ENCODE measurements at places on chromosomes 1 and 21. TPM values are rescaled to one million over a fixed set of nuclear protein-coding genes. Genes with fewer than 3 reads are reported as not detected.

GRCh38 chr1:224430511-224431113 is 4.0 kb downstream of the WDR26 start:
- H3K27ac ChIP-seq: no peak overlapping the region
- DNase-seq: no peak
- no peak overlapping the region for H3K4me3 ChIP-seq
- H3K4me1 ChIP-seq: peaks cover 3% of the 10 kb centered on the region
- H3K27me3 ChIP-seq: no peaks in the 10 kb centered on the region

GRCh38 chr1:75124510-75124909 is 9.7 kb upstream of the LHX8 start:
- H3K27me3 ChIP-seq: peaks cover 26% of the 10 kb centered on the region
- no peak overlapping the region for H3K27ac ChIP-seq
- H3K4me3 ChIP-seq: no peak overlapping the region
- DNase-seq: no peak
- H3K4me1 ChIP-seq: peaks cover 3% of the 10 kb centered on the region
- H3K36me3 ChIP-seq: no peaks in the 10 kb centered on the region

DNA sequence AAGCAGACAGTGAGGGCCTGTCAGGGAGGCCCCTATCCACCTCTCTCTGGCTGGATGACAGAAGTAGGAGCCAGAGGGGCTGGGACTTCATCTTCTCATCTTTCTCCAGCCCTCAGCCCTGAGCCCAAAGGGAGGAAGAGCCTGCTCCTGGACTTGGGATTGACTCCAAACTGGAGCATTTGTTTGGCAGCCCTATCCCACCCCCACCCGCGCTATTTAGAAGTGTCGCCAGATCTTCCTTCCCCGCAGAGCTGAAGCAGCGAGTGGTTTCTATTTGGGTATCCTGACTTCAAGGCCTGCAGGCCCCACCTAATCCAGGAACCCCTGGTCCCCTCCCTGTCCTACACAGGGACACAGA is 9.6 kb downstream of the NES start:
- H3K4me1 ChIP-seq: peaks cover 57% of the 10 kb centered on the region
- H3K4me3 ChIP-seq: no peak overlapping the region
- H3K27me3 ChIP-seq: no peaks in the 10 kb centered on the region
- no peak for DNase-seq
- peaks cover 9% of the 10 kb centered on the region for H3K36me3 ChIP-seq
- no peak overlapping the region for H3K27ac ChIP-seq

DNA sequence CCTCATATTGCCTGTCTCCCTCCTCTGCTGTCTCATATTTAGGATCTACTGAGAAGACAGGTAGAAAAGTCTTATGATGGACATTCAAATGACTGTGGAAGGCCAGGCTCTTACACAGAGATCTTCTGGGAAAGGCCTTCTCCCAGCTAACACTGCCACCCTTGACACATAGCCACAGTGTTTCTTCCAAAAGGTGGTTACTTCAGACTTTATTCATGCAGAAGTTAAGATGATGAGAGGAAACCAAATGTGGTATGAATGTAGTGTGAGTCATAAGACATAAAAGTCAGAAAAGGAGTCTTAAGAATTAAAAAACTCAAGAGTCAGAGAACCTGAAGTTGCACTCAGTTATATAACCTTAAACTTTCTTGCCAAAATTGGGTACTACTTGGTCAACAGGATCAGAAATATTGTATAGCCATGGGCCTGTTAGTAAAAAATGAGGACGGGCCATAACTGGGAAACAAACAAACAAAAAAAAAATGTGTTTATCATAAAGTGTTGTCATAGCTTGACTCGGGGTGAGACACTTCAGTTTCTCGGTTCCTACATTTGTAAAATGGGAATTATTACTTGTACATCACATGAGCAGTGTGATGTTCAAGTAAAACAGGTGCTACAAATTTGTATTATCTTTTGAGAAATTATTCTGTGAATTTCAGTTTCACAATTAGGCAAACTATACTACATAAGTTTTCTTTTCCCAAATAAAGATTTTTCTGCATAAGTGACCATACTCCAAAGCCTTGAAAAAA is 1.2 kb upstream of the DENND1B start:
- H3K27me3 ChIP-seq: peaks cover 2% of the 10 kb centered on the region
- H3K4me3 ChIP-seq: no peak overlapping the region
- no peak for DNase-seq
- peaks cover 3% of the 10 kb centered on the region for H3K4me1 ChIP-seq

GRCh38 chr1:1968767-1969504 is 34.6 kb downstream of the CFAP74 start:
- no peaks in the 10 kb centered on the region for H3K27me3 ChIP-seq
- no peak overlapping the region for H3K4me3 ChIP-seq
- H3K4me1 ChIP-seq: no peaks in the 10 kb centered on the region
- no peak for DNase-seq
- H3K27ac ChIP-seq: no peak overlapping the region

GRCh38 chr1:158283965-158284364 is 5.8 kb upstream of the CD1C start:
- H3K27me3 ChIP-seq: no peaks in the 10 kb centered on the region
- H3K4me3 ChIP-seq: no peak overlapping the region
- H3K27ac ChIP-seq: no peak overlapping the region
- H3K4me1 ChIP-seq: no peaks in the 10 kb centered on the region
- no peak for DNase-seq

DNA sequence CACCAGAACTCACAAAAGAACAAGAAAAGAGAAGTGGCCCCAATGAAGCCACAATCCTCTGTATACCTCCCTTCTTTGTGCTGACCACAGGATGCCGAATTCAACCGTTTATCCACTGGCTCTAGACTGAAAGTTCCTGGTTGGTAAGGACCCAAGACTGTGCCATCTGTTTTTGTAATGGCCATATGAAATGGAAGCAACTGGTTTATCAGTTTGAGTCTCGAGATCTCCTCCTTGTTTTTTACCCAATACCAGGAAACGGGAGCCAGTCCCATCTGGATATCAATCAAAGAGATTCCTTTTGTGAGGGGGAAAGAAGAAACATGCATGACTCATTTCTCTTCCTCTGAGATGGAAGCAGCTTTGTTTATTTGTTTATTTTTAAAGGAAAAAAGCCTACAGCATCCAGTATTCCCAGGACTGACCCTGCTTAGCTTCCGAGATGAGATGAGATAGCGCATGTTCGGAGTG is 32.4 kb upstream of the ZNF124 start:
- no peaks in the 10 kb centered on the region for H3K27me3 ChIP-seq
- no peak for DNase-seq

GRCh38 chr1:51236531-51237350 is 668 bp downstream of the RNF11 start:
- H3K27ac ChIP-seq: peak overlapping the region; percentile 75
- no peaks in the 10 kb centered on the region for H3K36me3 ChIP-seq
- peak overlapping the region; percentile 94 for H3K4me3 ChIP-seq
- H3K4me1 ChIP-seq: peaks cover 7% of the 10 kb centered on the region
- DNase-seq: no peak

- peaks cover 5% of the 10 kb centered on the region for H3K4me1 ChIP-seq
- H3K36me3 ChIP-seq: no peaks in the 10 kb centered on the region
- H3K27me3 ChIP-seq: no peaks in the 10 kb centered on the region
- no peak overlapping the region for H3K4me3 ChIP-seq
- no peak for DNase-seq
Measured at GRCh38 chr1:10651793-10652192, 144.7 kb downstream of the CASZ1 start.

DNA sequence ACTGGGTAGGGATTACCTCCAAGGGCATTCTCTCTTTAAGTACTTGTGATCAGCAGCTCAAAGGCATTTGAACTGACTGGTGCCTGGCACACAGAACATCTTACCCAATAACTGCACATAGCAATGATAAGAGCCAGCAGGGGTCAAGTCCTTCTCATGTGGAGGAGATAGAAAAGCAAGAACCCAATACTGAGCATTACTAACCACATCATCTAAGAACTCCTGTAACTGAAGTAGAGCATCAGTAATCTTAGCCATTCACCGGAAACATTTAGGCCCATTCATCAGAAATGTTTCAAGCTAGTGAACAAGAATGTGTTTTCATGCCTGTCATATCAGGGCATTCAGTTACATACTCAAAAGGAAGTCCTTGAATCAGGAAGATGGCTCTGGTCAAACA is 33.6 kb upstream of the THEM4 start:
- DNase-seq: no peak
- H3K36me3 ChIP-seq: no peaks in the 10 kb centered on the region

GRCh38 chr1:60222360-60223115 is 149.0 kb upstream of the C1orf87 start:
- no peaks in the 10 kb centered on the region for H3K27me3 ChIP-seq
- H3K4me3 ChIP-seq: no peak overlapping the region
- no peaks in the 10 kb centered on the region for H3K4me1 ChIP-seq
- no peaks in the 10 kb centered on the region for H3K36me3 ChIP-seq

DNA sequence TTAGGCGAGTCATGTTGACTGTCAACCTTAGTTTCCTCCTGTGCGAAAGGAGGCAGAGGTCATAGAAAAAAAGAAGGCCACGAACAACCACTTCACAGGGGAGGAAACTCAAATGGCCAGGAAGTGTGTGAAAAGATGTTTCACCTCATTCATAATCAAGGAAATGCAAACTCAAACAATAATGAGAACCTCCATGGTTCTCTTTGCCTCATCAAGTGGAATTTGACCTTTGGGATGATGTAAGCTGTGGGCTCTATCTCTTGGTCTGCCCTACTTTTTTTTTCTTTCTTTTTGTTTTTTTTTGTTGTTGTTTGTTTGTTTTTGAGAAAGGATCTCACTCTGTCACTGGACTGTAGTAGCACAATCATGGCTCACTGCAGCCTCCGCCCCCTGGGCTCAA is 55.9 kb upstream of the GRHL3 start:
- no peak overlapping the region for H3K27ac ChIP-seq
- DNase-seq: no peak
- no peak overlapping the region for H3K4me3 ChIP-seq
- no peaks in the 10 kb centered on the region for H3K36me3 ChIP-seq

- no peaks in the 10 kb centered on the region for H3K36me3 ChIP-seq
- H3K27ac ChIP-seq: peak overlapping the region; percentile 70
- peaks cover 2% of the 10 kb centered on the region for H3K4me1 ChIP-seq
- DNase-seq: peak; percentile 73
Measured at GRCh38 chr1:171220581-171221054, 27.7 kb upstream of the FMO1 start.

DNA sequence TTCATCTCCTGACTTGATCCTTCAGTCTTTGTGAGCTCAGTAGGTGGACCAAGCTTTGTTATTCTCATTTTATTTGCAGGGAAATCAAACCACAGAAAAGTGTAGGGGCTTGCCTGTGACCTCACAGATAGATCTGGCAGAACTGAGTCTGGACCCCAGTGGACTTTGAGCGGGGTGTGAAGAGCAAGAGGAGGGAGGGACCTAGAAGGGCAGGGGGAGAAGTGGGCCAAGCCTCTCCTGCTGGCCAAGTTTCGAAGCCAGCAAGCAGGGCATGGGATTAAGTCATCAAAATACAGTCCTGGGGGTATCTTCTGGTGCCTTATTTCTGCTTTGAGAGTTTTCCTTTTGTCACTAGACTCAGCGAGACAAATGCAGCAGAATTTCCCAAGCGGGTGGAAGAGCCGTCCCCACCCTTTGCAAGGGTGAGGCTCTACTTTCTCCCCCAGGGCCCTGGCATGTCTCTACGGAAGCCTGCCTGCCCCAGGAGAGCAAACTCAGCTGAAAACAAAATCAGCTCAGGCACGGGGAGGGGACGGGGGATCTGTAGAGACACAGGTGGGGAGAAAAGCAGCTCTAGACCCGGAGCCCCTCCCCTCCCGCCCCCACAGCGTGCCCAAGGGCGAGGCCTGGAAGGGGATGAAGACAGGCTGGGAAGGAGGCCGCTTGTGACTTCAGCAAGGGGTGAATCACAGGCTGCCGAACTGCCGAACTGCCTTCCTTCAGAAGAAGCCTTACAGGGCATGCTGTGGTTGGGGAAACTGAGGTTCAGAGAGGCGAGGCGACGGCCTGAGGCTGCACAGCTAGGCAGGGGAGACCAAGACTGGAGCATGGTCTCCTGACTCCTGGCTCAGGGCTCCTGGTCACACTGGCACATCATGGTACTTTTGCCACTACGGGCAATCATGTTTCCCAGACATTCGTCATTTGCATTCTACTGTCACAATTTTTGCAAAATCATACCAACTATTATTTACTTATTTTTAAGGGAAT is 19.2 kb downstream of the PKP1 start:
- H3K4me1 ChIP-seq: no peaks in the 10 kb centered on the region
- no peaks in the 10 kb centered on the region for H3K27me3 ChIP-seq
- no peaks in the 10 kb centered on the region for H3K36me3 ChIP-seq
- H3K27ac ChIP-seq: no peak overlapping the region
- DNase-seq: no peak

DNA sequence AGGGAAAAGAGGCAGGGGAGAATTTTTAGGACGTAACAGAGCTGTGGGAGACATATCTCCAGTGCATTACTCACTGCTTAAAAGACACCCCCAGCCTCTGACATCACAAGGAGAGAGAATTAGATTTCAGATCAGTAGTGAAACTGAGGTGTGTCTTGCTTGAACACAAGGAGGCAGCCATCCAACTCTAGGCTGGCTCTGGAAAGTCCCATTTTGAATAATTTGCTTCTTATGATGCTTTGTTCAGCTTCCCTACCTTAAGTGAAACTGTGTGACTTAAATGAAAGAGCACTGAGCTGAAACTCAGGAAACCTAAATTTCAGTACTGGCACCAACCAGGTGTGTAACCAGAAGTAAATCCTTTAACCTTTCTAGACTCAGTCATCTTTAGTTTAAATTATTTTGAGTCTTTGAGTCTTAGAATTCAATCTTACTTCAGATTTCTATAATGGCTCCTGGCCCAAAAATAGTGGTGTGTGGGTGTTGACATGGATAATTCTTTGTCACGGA is 251.6 kb upstream of the SGIP1 start:
- no peak overlapping the region for H3K27ac ChIP-seq
- DNase-seq: no peak
- H3K4me1 ChIP-seq: peaks cover 2% of the 10 kb centered on the region

GRCh38 chr1:156858959-156859522 is at the start of gene INSRR:
Gene INSRR (minus strand): TSS chr1:156859117. CDS start chr1:156858621, 496 bp downstream.
- peaks cover 9% of the 10 kb centered on the region for H3K4me1 ChIP-seq
- H3K4me3 ChIP-seq: peak within 1 kb of the TSS; percentile 3
- peaks cover 78% of the 10 kb centered on the region for H3K27me3 ChIP-seq
- no peak within 1 kb of the TSS for H3K27ac ChIP-seq
- H3K36me3 ChIP-seq: no peaks in the 10 kb centered on the region

DNA sequence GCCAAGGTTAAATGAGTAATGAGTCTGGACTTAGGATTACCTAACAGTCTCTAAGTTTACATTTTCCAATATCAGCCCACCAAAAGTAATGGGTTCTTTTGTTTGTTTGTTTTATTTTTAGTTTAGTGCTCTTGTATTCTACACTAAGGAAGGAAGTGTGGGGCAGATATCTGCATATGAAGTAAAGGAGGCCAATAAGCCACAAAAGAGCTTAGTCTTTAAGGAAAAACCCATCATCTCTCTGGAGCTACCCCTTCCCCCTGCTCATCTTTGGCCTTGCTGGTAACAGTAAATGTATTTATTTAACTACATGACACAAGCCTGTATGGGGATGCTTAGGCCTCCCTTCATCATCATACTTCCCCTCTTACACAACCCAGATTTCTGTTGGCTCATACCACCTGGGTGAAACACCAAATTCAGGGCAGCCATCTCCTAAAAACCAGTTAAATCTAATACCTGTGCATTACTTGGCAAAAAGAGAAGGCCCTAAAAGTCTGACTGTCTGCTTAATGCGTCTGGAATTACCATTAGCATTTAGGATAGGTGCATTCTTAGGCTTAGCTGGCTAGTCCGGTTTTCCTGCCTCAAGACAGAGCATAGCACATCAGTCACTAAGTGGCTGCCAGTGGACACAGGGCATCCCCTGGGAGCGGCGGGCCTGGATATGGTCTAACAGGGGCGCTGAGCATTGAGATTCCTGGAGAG is 96.8 kb upstream of the ADGRL2 start:
- H3K36me3 ChIP-seq: no peaks in the 10 kb centered on the region
- H3K4me3 ChIP-seq: no peak overlapping the region
- H3K4me1 ChIP-seq: peaks cover 17% of the 10 kb centered on the region

Gene ESRRG
- total RNA-seq: 1.7 TPM

Gene HPCAL4
- total RNA-seq: 0.46 TPM

Gene MANEAL
- total RNA-seq: 4.8 TPM

Gene PAPPA2
- 0.88 TPM for total RNA-seq

Gene IGSF9
- 28.1 TPM for total RNA-seq

Gene SDC3
- 26.8 TPM for total RNA-seq

Measured in H1 (cell line).